Mesenchymal stem cell (in vitro differentiated cells and primary cell): ENCODE measurements at places on chromosomes 1 and 21.

DNA sequence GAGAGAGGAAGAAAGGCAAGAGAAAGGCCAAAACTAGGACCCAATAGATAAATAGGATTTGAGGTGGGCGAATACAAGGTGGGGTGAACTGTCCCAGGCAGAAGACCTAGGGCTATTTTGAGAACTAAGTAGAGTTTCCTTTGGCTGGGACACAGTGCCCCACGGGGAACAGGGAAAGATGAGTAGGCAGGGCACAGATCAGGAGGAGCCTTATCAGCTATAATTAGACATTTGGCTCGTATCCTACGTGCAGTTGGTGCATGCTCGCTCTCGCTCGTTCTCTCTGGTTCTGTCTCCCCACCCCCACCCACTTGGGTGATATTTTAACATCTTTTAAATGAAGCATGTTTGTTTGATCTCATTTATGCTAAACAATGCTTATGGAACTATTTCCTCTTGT lies 235.0 kb upstream of the JUN start:
- DNase-seq = no peak

- no peak for DNase-seq
Measured at GRCh38 chr1:158961178-158961577, 29.8 kb downstream of the PYHIN1 start.

GRCh38 chr1:228825840-228826484 lies 90.7 kb downstream of the RHOU start:
- DNase-seq = no peak

DNA sequence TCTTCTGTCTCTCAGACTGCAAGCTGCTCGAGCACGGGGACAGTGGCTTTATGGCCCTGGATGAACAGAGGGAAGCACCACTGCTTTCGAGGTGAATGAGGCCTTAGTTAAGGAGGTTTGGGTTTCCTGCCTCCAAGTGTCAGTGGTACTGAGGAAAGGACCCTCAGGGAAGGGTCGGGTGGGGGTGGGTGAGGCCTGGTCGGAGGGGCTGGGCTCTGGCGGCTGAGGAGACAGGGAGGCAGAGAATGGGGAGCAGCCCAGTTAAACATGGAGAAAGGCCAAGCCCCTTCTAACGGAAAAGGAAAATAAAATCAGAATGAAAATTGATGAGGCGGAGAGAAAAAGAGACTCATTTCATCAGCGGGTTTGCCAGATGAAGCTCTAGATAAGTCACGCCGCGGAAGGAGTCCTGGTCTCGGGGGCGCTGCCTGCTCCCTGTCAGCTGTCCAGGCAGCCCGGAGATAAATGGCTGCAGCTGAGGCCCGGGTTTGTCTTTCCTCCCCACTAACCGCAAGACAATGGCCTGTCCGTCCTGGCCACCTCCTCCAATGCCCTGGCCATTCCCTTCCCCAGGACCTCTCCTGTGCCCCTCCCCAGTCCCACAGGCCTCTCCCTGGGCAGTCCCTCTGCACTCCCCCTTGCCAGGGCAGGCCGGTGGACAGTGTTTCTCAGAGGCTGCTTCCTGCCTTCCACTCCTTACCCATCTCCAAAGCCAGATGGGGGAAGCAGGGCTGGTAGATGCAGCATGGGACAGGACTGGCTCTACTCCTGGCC lies 55.2 kb downstream of the LRRN2 start:
- DNase-seq = peak; percentile 50

DNA sequence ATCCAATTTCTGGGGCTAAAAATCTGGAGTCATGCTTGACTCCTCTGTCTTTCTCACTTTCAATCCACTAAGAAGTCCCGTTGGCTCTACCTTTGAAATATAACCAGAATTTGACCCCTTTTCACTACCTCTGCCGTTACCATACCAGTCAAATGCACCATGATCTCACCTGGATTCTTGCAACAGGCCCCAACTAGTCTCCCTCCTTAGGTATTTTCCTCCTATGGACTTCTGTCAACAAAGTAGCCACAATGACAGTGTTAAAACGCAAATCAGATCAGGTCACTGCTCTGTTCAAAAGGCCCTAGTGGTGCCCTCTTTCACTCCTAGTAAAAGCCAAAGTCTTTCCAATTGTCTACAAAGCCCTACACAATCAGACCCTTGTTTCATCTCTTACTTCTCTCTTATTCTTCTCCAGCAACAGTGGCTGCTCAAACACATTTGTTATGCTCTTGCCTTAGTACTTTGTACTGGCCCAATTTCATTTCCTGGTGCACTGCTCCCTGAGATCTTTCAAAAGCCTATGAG lies 35.7 kb upstream of the AGL start:
- no peak for DNase-seq

DNA sequence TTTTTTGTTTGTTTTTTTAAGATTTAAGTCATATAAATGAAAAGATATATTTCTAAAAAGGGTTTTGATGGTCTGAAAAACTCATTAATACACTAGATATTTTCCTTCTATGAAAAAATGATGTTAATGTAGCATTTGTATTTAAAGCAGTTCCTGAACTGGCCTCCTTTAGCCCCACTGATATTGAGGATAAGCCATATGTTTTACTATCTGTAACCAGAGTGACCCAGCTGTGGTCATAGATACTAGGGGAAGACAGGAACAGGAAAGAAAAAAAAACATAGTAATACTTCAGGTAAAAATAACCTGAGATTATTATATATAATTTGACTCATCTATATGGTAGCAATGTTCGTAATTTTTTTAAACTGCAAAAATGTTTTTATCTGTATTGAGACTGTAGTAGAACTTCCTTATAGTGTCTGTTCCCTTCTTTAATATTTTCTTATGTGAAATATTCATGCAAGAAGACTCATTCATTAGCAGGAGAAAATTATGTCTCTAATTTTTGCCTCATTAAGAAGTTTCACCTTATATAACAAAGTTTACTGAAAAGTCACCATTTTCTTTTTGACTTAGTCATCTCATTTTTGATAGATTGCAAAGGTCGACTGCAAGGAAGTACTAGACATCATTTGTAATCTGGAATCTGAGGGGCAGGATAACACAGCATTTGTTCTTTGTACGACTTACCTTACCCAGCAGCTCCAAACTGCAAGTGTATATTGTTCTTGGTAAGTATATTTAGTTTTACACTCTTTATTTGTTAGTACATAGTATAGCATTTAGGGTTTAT lies 25.6 kb upstream of the TMCO2 start:
- DNase-seq = no peak

- peak; percentile 29 for DNase-seq
Measured at GRCh38 chr1:220527908-220528678, at the start of gene MARK1. Gene MARK1 (plus strand): TSS chr1:220528136. CDS start chr1:220528823, 687 bp downstream.

GRCh38 chr1:185207980-185208602 lies 51.1 kb downstream of the SWT1 start:
- DNase-seq = no peak

DNA sequence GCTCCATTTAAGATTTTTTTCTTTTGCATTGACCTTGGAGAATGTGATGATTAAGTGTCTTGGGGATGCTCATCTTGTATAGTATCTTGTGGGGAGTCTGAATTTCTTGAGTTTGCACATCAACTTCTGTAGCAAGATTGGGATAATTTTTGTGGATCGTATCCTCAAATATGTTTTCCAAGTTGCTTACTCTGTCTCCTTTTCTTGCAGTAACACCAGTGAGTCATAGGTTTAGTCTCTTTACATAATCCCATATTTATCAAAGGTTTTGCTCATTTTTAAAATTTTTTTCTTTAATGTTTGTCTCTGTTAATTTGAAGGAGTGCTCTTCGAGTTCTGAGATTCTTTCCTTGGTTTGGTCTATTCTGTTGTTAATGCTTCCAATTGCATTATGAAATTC lies 41.7 kb upstream of the ANGPTL1 start:
- DNase-seq = no peak

DNA sequence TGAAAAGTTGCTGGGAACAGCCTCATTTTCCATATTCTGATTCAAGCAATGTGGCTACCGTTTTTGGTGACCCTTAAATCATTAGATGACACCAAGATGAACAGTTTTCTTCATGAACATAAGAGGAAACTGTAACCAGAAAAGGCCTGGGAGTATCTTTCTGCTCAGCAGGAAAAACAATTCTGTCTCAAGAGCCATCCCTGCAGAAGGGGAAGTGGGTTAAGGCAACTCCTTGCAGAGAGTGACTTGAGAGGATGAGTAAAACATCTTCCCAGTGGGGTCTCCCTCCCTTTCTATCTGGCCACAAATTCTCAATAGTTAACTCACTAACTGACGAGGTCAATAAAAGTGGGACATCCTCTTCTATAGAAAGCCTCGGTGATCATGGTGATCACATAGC lies 187.6 kb upstream of the NRIP1 start:
- no peak for DNase-seq

DNA sequence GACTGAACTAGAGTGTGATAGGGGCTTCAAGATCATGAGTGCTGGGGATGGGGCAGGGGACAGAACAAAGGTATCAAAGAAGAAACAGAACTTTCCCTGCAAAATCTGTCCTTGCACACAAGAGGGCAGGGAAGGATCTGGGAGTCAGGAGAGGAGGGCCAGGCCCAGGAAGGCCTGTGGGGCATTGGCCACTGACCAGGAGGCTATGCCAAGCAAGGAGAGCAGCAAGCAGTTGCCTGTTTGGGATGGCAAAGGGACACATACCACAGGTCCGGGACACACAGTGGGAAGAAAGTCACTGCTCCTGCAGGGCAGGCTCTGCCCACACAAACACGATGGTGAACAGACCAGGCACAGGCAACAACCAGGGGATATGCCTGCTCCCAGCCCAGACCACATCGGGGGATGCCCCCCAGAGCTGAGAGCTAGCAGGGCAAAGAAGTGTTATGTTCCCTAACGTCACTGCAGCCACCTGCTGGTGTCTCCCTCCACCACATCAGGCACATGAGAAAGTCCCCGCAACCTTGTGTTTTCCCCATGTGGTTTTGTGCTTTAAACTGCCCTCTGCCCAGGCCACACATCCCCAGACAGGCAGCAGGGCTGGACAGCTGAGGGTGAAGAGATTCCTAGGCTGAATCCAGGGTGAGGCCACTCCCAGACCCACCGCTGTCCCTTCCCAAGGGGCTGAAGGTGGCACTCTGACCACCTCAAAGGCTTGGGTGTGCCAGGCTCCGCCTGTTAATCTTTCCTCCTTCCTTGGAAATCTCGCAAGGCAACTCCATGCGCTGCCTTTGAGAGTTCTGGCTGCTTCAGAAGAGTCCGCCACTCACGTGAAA lies 53.6 kb downstream of the KIF21B start:
- DNase-seq = no peak

DNA sequence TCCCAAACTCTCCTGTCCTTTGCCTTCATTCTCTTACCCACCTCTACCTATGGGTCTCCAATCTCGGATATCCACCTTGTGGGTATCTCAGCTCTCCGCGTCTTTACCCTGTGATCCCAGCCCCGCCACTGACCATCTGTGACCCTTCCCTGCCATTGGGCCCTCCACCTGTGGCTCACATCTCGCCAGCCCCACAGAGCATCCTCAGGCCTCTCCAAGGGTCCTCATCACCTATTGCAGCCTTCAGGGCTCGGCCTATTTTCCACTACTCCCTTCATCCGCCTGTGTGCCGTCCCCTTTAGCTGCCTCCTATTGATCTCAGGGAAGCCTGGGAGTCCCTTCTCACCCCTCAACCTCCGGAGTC lies 11.1 kb downstream of the BCAN start:
- DNase-seq = no peak

DNA sequence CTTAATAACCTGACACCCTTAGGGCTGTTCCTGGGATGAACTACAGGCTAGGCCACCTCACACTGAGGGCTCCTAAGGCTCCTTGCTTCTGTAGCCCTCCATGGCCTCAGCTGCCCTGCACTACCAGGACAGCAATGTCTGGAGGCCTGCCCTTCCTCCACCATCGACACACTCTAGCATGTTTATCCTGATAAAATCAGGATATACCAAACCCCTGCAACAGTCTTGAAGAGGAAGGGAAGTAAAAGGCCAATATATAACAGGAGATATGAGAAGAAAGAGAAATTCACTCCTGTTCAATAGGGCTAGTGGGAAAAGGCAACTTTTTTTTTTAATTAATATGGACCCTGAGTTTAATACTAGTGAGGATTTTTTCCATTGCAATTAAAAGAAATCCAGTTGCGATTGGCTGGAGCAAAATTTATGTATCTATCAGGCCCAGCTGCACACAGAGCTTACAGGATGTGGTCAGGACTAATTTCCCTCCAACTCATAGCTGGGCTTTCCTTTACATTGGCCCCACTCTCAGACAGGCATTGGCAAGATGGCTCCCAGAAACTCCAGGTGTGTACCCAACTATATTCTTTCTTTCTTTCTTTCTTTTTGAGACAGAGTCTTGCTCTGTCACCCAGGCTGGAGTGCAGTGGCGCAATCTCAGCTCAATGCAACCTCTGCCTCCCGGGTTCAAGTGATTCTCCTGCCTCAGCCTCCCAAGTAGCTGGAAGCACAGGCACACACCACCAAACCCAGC lies 13.5 kb upstream of the ATP2B4 start:
- no peak for DNase-seq

DNA sequence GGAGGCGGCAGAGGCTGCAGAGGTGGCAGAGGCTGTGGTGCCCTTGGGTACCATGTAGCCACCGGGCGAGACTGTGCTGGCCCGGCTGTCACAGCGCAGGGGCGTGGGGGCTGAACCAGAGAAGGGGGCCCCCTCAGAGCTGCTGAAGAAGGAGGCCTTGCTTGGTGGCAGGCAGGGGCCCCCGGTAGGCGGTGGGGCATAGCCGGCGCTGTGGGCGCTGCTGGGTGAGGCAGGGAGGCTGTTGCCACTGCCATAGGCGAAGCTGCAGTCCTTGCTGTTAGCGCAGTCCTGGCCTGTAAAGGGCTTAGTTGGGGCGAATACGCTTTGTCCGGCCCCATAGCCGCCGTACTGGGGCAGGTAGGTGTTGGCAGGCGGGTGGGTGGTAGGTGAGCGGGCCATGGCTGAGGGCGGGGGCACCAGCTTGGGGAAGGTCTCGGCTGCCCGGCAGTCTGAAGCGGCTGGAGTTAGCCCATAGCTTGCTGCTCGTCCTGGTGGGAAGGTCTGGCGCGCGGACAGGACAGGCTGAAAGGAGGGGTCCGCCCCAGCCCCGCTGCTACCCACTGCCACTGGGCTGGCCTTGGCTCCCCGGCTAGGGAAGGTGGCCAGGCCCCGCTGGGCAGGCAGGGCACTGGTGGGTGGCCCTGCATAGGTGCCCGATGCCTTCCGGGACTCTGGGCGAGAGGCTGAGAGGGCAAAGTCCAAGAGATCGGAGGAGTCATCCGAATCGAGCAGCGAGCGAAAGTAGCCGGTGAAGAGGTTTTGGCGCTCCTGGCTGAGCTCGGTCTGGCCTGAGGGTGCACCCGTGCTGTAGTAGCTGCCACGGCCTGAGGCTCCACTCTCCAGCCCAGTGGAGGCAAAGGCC lies 54.9 kb downstream of the AHDC1 start:
- DNase-seq = no peak

DNA sequence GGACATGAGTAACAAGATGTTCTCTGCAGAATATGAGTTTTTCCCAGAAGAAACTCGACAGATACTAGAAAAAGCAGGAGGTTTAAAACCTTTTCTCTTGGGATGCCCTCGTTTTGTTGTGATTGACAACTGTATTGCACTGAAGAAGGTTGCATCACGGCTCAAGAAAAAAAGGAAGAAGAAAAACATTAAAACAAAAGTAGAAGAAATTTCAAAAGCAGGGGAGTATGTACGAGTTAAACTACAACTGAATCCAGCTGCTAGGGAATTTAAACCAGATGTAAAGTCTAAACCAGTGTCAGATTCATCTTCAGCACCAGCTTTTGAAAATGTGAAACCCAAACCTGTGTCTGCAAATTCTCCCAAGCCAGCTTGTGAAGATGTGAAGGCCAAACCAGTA lies 92.5 kb downstream of the TTC3 start:
- no peak for DNase-seq
